ENCODE measurements at places on chromosomes 6 and 20. TPM values are rescaled to one million over a fixed set of nuclear protein-coding genes. Genes with fewer than 3 reads are reported as not detected.
A peak's percentile ranks its signal among the peaks of the same experiment; 100 is the strongest.

- no peak for DNase-seq
These were observed 14.8 kb upstream of the VNN1 start for GRCh38 chr6:132728616-132729015.

The TEAD3 gene
- 9.6 TPM for total RNA-seq

- peak; percentile 15 for DNase-seq
These were observed 57.6 kb upstream of the DYNLRB1 start for GRCh38 chr20:34458631-34459030.

The ABHD16B gene
- total RNA-seq, result not detected

The OVOL2 gene
- total RNA-seq, result not detected
